ENCODE measurements at places on chromosomes 1 and 21.

GRCh38 chr1:67685558-67686266 is 711 bp downstream of the GADD45A start:
- DNase-seq, result peak; percentile 56

DNA sequence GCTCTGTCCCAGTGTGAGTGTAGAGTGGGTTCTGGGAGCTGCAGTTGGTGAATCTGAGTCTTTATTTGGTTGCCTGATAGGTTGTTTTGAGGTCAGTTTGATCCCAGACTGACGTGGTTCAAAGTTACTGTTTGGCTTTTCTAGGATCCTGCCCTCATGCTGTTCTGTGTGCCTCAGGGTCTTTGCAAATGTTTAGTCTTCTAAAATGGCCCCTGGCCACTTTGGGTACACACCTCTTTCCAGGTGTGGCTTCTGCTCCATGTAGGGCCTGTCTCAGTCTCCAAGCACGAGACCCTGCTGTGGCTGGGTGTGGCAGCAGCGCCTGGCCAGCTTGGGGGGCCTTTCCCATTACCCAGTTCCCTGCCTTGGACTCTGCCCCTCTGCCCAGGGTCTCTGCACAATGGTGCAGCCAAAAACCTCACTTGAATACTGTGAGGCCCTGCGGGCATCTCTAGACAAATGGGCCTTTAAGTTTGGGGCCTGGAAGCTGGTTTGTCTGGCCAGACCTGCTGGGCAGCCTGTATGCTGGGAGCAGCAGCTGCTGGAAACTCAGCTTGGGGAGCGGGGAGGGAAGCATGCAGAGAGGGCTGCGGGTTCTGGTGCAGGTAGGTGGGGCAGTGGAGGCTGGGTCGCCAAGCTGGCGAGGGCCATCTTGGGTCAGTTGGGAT is 5.6 kb downstream of the PTPRF start:
- DNase-seq, result no peak

- no peak for DNase-seq
Measured at GRCh38 chr1:53066488-53066887, 4.5 kb downstream of the PODN start.

DNA sequence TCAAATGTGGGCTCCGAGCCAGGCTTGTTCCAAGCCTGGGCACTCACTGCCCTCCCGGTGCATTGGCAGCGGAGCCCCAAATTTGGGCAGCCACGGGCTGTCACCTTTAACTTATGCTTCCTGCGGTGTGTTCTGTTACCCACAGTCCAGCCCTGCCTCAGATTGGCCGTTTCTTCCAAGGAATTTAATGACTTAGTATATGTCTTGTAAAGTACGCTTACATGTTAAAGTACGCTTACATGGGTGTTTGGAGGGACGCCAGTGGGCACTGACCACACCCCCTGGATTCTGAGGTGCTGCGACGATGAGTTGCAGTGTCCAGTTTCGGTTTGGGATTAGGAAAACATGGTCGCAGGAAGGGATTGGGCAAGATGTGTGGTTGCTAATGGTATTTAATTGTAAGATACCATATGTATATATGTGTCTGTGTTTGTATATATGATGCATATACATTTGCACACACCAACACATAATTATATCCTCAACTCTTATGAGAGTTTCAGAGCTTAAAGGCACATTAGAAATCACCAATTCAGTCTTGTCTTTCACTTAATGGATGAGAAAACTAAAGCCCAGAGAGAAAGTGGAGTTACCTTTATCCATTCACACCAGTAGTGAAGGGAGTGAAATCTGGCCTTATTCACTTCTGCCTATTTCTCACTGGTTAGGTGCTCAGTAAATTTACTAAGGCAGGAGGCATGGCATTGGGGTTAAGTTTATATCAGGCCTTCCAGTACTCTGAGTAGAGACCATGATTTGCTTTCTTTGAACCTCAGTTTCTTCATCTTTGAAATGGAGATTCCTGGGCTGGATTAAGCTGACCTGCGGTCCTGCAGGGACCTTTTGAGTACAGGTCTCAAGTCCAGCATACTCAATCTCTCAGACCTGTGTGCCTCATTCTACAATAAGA is 1.0 kb downstream of the SMYD2 start:
- DNase-seq, result no peak

DNA sequence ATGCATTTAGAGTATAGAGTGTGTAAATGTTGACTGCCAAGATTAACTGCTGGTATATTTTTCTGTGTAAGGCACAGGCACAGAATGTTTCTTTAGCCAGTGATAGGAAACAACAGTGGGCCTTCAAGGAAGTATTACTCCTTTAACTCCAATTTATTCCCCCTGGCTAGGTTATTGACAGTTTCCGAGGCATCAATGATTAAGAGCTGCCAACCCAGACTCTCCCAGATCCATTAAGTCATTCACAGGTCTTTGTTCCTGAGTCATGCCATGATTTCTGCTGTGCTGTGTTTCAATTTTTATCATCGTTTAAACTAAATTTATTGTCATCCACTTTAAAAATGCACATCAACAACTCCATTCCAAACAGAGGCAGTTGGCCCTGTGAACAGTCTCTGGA is 9.2 kb downstream of the ZNF648 start:
- no peak for DNase-seq

DNA sequence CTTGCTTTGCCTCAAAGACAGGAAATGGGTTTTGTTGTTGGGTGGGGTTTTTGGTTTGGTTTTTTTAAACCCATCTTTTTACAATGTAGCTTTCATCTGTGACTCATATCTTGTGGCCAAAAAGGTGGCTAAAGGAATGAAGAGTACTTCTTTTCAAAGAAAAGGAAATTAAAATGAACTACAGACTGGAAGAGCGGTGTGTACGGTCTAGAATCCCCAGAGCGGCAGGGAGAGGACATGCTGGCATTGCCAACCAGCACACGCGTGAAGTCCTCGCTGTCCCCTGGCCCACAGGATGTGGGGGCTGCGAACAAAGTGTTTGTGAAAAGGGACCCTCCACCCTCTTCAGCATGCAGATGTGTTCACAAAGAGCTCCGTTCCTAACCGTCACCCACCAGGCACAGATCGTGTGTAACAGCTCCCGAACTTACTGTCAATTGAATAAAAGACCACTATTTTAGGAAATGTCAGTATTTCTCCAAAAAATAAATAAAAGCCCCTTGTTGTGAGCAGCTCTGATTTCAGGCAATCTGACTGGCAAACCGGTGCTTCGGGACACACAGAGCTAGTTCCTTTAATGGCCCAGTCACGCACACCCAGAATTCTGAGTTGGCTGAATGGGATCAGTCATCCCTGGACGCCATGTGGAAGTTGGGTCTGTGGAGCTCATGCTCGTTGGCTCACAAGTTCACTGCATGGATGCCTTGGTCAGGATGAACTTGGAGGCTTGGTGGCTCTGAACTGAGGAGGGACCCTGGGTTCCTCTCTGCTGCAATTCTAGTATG is 602.9 kb downstream of the NPHP4 start:
- no peak for DNase-seq

- no peak for DNase-seq
Measured at GRCh38 chr1:211641942-211642341, 33.5 kb downstream of the NEK2 start.
